ENCODE measurements at places on chromosomes 1 and 21.

DNA sequence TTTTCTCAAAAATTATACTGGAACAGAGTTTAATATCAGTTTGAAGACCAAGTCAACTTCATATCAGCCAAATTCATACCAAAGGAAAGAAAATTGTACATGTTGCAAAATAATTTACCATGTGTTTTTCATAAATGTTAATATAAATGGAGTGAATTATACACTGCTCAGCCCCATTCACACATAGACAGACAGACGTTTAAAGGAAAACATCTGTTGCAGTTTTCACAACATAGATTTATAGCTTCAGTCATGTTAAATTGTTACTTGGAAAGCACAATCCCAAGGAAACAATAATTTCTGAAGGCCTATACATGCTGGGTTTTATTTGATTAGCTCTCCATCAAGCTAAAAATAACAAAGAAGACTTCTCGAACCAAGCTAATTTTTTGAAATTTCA is 27.8 kb upstream of the HYI start:
- no peak for DNase-seq

DNA sequence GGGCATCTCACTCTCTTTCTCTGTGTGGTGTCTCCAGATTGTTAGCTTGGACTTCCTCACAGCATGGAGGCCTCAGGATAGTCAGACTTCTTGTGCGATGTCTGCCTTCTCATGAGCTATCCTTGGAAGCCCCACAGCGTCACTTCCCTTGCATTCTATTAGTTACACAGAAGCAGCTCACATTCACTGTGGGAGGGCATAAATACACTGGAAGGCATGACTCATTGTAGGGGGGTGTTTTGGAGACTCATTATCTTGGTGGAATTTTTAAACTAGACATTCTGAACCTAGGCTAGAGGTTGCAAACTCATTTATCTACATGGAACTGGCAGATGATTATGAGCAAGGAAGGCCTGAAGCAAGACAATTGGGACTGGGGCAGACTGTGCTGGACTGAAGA is 21.4 kb upstream of the FASLG start:
- no peak for DNase-seq

DNA sequence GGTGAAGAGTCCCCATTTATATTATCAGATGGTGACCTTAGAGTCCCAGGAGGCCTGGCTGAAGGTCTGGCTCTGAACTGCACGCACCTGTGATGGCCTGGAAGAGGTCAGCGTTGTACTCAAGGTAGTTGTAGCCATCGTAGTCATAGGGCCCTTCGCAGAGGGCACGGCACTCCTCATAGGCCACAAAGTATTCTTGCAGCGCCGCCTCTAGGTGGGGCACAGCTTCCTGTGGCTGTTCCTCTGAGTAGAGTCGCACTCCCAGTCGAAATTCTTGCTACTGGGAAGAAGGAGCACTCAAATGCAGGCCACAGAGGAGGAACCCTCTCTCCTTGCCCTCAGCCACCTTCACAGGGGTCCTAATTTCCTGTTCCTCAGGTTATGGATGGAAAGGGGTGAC is 7.7 kb downstream of the P3H1 start:
- DNase-seq = no peak

- no peak for DNase-seq
These were observed 72.8 kb downstream of the CAMK2N1 start for GRCh38 chr1:20413136-20413775.

DNA sequence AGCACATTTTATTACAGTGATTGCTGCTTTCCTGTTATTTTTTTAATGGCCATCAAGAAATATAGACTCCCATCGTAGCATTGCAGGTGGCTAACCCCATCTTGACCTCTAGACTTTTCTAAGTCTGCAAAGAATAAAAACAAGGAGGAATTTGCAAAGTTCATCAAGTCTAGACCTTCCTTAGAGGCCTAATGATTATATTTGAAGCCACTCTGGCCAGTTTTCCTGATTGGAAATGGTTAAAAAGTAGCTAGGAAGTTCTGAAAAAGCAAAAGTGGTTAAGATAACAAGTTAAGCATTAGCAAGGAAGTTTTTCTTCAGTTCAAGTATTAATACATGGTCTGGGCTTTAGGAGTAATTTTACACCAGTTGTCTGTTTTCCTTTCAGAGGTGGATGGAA is 16.7 kb upstream of the KCNJ15 start:
- DNase-seq = no peak

DNA sequence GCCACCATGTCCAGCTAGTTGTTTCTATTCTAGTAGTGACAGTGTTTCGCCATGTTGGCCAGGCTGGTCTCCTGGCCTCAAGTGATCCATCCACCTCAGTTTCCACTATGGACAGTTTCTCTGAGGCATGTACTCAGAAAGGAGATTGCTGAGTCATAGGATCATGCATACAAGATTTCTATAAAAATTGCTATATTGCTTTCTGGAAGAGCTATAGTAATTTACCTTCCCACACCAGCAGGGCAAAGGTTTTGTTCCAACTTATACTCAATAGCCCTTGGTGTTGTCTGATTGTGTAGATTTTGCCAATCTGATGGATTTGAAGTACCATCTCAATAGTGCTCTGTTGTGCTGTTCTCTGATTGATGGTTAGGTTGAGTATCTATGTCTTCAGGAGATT is 15.6 kb upstream of the ATP1A1 start:
- DNase-seq = no peak

GRCh38 chr1:53986458-53986857 is 31.5 kb downstream of the LDLRAD1 start:
- no peak for DNase-seq

- DNase-seq = no peak
These were observed 118.4 kb upstream of the CHRM3 start for GRCh38 chr1:239268007-239268406.

DNA sequence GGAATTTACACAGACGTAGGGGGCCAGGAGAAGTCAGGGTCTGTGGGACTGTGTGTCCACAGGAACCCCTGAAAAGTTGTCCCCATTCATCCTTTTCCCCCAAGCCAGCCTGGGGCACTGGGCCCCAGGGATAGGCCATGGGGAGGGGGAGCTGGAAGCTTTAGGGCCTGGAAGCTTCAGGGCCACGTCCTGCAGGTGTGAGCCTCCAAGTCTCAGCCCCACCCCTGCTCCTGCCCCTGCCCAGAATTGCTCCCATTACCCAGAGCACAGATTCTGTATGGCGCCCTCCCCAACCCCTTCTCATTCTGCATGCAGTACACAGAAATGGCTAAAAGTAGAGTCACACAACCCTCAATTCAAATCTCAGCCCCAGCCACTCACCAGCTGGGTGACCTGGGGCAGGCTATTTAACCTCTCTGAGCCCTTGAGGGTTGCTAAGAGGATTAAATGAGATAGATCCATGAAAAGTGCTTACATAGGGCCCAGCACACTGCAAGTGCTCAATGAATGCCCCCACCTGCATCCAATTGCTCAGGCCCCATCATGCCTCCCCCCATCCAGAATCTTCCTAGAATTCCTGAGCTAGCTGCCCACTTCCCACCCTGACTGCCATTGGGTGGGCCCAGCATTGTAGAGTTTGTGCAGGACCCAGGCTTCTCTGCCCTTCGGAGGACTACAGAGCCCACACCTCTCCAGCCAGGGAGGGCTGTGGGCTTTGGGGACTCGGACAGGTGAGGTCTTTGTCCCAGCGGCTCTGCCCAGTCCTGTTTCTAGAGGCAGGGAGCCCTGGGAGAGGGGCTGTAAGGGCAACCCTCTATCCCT is 6.5 kb downstream of the RAP1GAP start:
- no peak for DNase-seq

All from hematopoietic multipotent progenitor cell treated with erythropoietin and hydrocortisone succinate and interleukin-3 and kit ligand, for 15 days (in vitro differentiated cells).